Bladder microvascular endothelial cell (primary cell): ENCODE measurements at places on chromosomes 6 and 20. TPM values are rescaled to one million over a fixed set of nuclear protein-coding genes. Genes with fewer than 3 reads are reported as not detected.

The LRP11 gene
- 12.0 and 24.0 TPM in 2 replicates for total RNA-seq

The C20orf202 gene
- 0.06 TPM in 1 of 2 replicates, not detected in the other for total RNA-seq

The NOX3 gene
- not detected in 2 replicates for total RNA-seq

The PMEPA1 gene
- total RNA-seq = 1.3 and 4.2 TPM in 2 replicates

The SLC13A3 gene
- 0.13 TPM in 1 of 2 replicates, not detected in the other for total RNA-seq

The RRAGD gene
- total RNA-seq = 0.49 and 0.69 TPM in 2 replicates

The NKX2-2 gene
- total RNA-seq = not detected in 2 replicates

The COL9A3 gene
- 0.32 and 0.69 TPM in 2 replicates for total RNA-seq

The SSTR4 gene
- total RNA-seq = not detected in 2 replicates

The LY86 gene
- not detected in 2 replicates for total RNA-seq

The SLC17A3 gene
- total RNA-seq = not detected in 2 replicates

The LKAAEAR1 gene
- 0.16 and 0.25 TPM in 2 replicates for total RNA-seq

The KHDC1L gene
- not detected in 2 replicates for total RNA-seq
